ENCODE measurements at places on chromosomes 16 and 17. TPM values are rescaled to one million over a fixed set of nuclear protein-coding genes. Genes with fewer than 3 reads are reported as not detected.

The KLHL10 gene
- not detected for total RNA-seq

The SMPD3 gene
- not detected for total RNA-seq

The ATXN1L gene
- 11.5 TPM for total RNA-seq

The GCGR gene
- total RNA-seq: not detected

The CD300C gene
- not detected for total RNA-seq

The BTBD17 gene
- total RNA-seq: not detected

The GP1BA gene
- total RNA-seq: not detected

The CA4 gene
- total RNA-seq: not detected

The CD68 gene
- 30.1 TPM for total RNA-seq

The SCIMP gene
- total RNA-seq: not detected

The KRTAP3-1 gene
- total RNA-seq: not detected

The VWA3A gene
- total RNA-seq: not detected

The FAM20A gene
- 2.2 TPM for total RNA-seq

The PLXDC1 gene
- 0.54 TPM for total RNA-seq

The CRHR1 gene
- not detected for total RNA-seq

The INO80E gene
- 58.3 TPM for total RNA-seq

The CACNG3 gene
- not detected for total RNA-seq

The MBTD1 gene
- total RNA-seq: 5.0 TPM
